ENCODE measurements at places on chromosomes 4 and X. TPM values are rescaled to one million over a fixed set of nuclear protein-coding genes. Genes with fewer than 3 reads are reported as not detected.

- DNase-seq = no peak
Observed at GRCh38 chr4:40299811-40300292, 35.3 kb upstream of the CHRNA9 start.

Gene PRR32
- total RNA-seq = not detected

- DNase-seq = peak; percentile 1
Observed at GRCh38 chr4:83599183-83599582, 63.3 kb downstream of the GPAT3 start.

DNA sequence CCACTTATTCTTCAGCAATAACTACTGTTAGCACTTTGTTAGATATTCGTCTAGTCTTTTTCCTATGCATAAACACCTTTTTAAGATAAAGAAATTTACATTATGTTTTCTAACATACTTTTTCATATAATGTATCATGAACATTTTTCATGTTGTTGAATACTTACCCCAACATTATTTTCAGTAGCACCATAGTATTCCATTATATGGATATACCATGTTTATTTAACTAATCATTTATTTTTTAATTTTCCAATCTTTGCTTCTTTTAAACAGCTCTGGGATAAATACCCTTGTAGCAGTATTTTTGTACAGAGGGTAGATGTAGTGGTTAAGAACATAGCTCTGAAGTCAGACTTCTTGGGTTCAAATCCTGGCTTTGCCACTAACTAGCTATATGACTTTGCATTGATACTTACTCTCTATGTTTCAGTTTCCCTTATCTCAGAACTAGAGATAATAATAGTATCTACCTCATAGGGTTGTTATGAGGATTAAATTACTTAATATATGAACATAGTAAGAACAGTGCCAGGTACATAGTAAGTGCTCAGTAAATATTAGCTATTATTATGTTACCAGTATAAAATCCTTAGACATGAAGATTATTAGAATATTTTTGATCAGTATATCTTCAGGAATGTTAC, 11.3 kb downstream of the EXOC1 start:
- no peak for DNase-seq

Gene YY2
- total RNA-seq = 0.11 TPM

Gene INTS6L
- 4.0 TPM for total RNA-seq

GRCh38 chrX:32562261-32562660, 649.1 kb downstream of the DMD start:
- no peak for DNase-seq

Measured in Daoy (cell line).